Stimulated activated CD8-positive, alpha-beta memory T cell treated with anti-CD3 and anti-CD28 coated beads, Interleukin-2, amount 100 ng/mL, for 48 hours (primary cell): ENCODE measurements at places on chromosomes 16 and 17.

- DNase-seq: no peak
These were observed 6.6 kb downstream of the NDRG4 start for GRCh38 chr16:58506241-58507194.

DNA sequence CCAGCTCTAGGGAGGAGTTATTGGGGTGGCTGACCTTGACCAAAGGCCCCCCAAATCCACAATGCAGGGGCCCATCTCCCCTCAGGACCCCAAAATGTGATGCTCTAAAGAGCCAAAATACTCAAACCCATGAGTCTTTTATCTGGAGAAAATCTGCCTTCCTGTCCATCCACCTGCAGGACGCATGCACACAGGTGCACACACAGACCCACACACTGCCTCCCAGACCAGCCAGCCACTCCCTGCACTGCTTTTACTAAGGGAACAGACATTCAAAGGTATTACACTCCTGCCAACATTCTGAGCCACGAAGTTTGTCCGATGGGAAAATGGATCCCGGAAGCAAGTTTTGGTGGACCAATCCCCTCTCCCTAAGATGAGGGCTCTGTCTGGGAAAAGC, 76.1 kb upstream of the CDH5 start:
- no peak for DNase-seq

GRCh38 chr17:75976175-75976848, 2.7 kb downstream of the ACOX1 start:
- DNase-seq: no peak

DNA sequence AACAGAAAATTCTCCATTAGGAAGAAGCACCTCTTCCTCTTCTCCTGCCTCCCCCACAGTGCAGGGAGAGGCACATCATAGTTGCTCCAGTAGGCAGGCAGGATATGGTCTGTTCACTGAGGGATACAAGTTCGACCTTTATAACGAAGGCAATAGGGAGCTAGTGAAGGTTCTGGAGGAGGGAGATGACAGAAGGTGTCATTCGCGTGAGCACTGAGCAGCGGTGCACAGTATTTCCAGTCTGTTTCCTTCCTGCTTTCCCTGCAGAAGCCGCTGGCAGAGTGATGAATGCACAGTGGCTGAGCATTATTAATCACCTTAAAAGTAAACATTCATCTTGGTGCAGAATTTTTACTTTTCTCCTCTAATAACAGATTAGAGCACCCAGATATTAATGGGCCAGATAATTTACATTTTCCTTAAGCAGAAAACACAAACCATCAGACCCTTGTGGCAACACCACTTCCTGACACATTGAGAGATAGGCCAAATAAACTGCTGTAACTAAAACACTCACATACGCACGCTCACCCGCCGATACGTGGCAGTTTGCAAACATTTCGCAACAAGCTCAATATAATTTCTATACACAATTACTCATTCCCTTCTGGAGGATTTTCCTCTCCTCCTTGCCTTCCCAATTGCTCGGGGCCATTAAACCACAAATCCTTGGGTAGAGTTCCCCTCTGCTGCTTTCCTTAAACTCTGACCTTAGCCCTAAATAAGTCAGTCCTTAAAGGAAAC, 69.5 kb downstream of the AIPL1 start:
- DNase-seq: no peak

- no peak for DNase-seq
These were observed 43.2 kb downstream of the CUEDC1 start for GRCh38 chr17:57911834-57912673.

DNA sequence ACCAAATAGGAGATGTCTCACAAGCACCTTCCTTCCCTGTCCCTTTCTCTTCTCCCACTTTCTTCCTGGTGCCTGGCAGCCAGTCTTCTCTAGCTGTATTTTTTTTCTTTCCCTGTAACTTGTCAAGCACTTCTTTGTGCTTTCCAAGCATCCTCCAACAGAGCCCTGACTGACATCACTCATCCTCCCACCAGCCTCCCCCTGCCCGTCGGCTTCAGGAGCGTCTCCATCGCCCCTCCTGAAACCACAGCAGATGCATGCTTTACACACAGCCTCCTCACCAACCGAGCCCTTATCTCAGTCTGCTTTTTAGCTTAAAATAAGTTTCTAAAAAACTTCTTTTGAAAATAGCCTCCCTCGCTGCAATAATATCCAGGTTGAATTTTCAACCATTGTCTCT, 268.7 kb upstream of the CDH5 start:
- DNase-seq: no peak
